Stimulated activated CD4-positive, alpha-beta T cell treated with anti-CD3 and anti-CD28 coated beads, TNF-alpha, amount 100 ng/mL, for 48 hours (primary cell): ENCODE measurements at places on chromosomes 13 and 19.

GRCh38 chr13:51370811-51371210 lies 31.3 kb downstream of the SERPINE3 start:
- DNase-seq, result no peak

DNA sequence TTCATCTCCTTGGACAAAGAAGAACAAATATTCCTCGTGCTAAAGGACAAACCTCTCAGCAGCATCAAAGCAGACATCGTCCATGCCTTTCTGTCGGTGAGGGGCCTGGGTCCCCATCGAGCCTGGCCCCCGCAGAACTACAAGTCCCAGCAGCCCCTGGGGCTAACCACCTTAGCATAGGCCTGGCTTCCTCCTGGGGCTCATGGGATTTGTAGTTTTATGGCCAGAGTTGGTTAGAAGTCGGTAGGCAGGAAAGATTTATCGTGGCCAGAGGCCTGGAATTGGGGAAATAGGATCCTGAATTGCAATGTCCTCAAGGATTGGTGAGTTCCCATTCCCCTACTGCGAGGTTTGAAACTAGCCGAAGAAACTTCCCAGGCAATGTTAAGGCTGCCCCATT lies 19.6 kb downstream of the TMEM150B start:
- DNase-seq, result peak; percentile 37

DNA sequence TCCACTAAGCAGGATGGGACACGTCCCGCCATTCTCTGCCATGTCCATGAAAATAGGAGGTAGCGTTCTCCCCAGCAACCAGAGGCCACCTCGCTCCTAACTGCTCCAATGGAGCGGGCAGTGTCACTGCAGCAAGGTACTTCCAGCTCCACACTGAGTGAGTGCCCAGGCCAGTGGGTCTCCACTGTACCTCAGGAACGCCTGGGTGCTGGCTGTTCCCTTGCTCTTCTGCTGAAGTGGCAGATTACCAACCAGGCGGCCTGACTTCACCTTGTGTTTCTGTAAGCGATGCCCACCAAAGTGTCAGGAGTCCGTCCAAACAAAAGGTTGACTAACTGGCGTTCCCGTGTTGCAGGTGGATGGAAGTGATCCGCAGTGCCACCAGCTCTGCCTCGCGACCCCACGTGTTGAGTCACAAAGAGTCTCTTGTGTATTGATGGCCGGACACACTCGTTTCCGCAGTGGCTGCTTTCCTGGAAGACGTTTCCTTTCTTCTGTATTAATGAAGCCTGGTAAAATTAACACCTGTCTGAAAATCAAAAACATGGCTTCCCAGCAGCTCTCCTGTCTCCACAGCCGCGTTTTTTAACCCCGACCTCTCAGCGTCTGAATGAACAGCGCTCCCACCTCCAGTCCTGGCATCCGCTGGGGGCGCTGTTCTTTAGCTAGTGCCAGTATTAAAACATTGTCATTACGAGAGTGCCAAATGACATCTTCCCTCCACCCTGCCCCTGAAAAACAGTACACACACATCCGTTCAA lies 128.8 kb downstream of the STK24 start:
- DNase-seq, result no peak

DNA sequence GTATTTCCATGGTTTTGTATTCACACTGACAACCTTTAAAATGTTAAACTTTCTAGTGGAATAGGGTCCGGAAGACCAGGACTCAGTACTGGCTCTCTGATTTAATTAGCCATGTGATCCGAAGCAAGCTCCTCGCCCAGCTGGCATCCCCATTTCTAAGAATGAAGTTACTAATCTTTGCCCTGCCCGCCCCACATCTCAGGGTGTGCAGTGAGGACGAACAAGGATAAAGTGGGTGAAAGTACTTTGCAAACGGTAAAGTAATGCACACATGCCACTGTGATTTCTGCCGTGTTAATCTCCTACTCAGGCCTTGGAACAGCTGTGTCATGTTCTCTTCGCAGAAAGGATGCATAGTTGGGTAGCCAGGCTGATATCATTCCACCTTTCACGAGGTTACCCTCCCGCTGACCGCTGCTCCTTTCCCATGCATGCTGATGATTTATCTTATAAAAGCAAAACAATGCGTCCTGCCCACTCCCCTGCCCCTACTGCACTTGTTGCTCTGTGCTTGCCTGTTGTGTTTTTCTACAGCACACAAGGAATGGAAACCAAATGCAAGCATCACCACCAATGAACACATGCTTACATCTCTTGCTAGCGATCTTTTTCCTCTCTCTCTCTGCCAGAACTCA lies 539.0 kb downstream of the EFNB2 start:
- no peak for DNase-seq

- DNase-seq, result no peak
Observed at GRCh38 chr13:111225810-111226546, 94.5 kb upstream of the TEX29 start.

DNA sequence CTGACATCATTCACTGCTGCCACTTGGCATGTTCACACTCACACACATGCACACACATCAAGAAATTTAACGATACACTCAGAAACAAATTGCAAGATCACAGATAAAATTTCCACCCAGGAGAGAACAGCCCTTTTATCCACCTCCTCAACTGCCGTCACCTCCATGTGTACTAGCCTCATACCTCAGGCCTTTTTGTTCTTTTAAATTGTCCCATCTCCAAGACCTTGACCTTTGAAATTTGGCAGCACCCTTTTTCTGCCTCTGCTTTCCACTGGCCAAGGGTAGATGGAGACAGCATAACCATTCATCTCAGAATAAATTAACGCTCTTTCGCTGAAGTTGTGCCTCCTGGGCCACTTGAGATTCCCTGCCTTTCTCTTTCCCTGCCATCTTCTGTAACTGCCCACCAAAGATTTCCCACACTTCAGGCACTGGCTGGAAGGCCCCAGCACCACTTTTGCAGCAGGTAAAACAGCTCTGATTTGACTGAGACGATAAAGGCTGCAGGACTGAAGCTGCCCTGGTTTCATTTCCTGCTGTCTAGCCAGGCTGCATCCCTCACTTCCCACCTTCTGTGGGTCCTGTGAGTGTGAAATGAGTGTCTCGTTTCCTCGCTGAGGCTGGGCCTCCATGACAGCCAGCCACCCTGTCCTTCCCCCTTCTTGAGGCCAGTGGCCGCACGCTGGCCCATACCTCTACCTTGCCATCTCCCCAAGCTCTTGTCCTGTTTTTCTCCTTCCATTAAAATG lies 39.3 kb downstream of the MBNL2 start:
- no peak for DNase-seq

DNA sequence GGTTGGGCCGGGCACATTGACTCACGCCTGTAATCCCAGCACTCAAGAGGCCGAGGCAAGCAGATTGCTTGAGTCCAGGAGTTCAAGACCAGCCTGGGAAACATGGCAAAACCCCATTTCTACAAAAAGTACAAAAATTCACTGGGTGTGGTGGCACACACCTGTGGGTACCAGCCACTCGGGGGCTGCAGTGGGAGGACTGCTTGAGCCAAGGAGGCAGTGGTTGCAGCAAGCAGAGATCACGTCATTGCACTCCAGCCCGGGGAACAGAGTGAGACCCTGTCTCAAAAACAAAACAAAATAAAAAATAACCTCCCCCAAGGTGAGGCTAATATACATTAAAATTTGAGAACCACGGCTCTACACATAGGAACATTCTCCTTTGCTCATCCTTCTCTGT lies 24.9 kb downstream of the NLRP13 start:
- DNase-seq, result no peak

GRCh38 chr19:5364674-5365073 lies 24.1 kb upstream of the PTPRS start:
- DNase-seq, result no peak

GRCh38 chr13:109389892-109390345 lies 396.5 kb downstream of the IRS2 start:
- no peak for DNase-seq
